ENCODE measurements at places on chromosomes 5 and 9.

GRCh38 chr5:15757619-15758018, 257.6 kb downstream of the FBXL7 start:
- DNase-seq, result no peak

- no peak for DNase-seq
Measured at GRCh38 chr9:32627394-32627954, 8.0 kb downstream of the TAF1L start.

DNA sequence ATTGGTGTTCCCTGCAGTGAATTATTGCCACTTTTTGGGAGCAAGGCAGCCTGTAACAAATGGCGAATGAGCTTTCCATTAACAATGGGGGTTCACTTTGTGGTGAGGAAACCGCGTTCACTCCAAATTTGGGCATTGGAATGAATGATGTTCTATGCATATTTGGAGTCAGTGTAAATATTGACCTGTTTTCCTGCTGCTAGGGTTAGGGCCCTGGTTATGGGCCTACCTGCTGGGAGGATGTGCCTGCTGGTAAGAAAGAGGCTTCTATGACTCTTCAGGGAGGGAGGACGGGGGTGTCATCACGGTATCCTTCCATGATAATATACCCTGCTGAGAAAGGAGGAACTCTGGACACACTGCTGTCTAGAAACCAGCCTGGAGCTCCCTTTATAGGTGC, 29.0 kb downstream of the C9orf50 start:
- DNase-seq, result no peak

DNA sequence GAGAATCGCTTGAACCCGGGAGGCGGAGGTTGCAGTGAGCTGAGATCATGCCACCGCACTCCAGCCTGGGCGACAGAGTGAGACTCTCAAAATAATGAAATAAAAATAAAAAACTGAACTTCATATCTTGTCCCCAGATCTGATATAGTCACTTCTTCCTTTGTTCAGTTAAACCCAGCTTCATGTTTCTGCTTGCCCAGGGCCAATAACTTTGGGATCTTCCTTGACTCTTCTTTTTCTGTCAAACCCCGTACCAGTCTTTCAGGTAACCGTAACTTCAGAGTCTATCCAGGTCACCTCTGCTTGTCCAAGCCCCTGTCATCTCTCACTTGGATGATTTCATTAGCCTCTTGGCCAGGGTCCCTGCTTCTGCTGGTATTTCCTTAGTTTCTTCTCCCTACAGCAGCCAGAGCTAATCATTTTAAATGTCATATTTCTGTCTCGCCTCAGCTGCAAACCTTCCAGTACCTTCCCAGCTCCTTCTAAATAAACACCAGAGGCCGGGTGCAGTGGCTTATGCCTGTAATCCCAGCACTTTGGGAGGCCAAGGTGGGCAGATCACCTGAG, 19.7 kb upstream of the ABL1 start:
- no peak for DNase-seq

- no peak for DNase-seq
Measured at GRCh38 chr5:158888206-158888605, 211.5 kb downstream of the EBF1 start.

- DNase-seq, result no peak
Measured at GRCh38 chr5:113574417-113574816, 60.9 kb downstream of the YTHDC2 start.

- DNase-seq, result no peak
Measured at GRCh38 chr9:88596376-88596775, 61.4 kb downstream of the NXNL2 start.

DNA sequence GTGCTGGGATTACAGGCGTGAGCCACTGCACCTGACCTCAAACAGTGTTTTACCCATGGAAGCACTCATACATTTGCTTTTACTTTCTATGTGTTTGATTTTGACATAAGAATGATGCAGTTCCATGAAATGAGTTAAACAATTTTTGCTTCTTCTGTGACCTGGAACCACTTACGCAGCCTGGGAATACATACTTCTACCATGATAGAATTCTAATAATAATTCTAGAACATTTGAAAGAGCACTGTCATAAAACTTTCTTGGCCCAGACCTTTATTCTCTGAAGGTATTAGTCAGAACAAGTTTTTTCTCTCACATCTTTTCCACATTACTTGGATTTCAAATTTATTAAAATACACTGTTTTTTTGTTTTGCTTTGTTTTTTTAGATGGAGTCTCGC, 25.3 kb upstream of the COL5A1 start:
- DNase-seq, result no peak
